ENCODE measurements at places on chromosomes 4 and X.

GRCh38 chrX:10574663-10575062, 45.7 kb downstream of the MID1 start:
- DNase-seq: no peak

- no peak for DNase-seq
These were observed 5.5 kb upstream of the IL15 start for GRCh38 chr4:141630854-141631253.

- no peak for DNase-seq
These were observed 128.2 kb downstream of the CPEB2 start for GRCh38 chr4:15130441-15130840.

- DNase-seq: no peak
These were observed 508.7 kb upstream of the HTR2C start for GRCh38 chrX:114075073-114075673.

DNA sequence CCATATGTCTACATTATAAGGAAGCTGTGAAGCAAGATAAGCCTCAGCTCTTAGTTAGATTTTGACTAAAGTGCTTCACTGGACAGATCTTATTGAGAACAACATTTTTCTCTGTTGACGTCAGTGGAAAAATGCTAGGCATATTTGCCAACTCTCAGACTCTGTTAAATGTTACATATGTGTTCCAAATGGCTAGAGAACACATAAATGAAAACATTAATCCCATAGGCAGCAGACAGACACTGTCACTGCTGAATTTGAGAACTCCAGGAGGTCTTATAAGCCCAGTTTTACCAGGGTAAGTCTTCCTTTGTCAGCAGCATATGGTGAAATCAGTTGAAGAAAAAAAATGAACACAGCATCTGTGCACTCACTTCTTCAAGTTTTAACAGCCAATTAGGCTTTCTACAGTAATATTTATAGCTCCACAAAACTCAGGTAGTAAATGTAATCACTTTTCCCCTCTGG, 186.9 kb downstream of the CAMK2D start:
- DNase-seq: no peak

DNA sequence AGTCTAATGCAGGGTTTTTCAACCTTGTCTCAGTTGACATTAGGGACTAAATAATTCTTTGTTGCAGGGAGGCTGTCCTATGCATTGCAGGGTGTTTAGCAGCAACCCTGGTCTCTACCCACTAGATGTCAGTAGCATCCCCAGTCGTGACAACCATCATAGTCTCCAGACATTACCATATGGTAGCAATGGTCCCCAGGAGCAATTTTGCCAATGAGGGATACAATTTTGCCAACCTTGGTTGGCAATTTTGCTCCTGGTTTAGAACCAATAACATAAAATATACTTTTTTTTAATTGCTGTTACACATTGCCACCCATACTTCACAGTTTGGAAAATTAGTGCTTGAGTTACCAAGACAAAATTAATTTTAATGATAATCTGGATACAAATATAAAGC, 6.0 kb downstream of the EREG start:
- DNase-seq: peak; percentile 42

DNA sequence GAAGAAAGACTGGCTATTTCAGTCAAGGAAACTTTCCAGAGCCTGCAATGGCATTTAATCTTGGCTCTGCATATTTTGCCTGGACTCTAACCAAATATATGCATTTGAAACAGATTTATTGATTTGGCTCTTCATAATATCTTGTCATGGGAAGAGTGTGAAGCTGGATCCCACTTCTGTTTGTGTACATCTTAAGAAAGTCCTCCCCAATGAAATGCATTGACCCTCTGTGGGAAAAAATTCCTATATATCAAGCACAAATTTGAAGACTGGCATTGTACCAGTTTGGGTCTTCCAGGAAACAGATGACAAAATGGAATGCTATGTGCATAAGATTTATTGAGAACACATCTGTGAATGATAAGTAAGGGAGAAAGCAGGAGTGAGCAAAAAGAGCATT, 897.3 kb upstream of the TENM3 start:
- no peak for DNase-seq

- no peak for DNase-seq
These were observed 94.1 kb upstream of the MID1 start for GRCh38 chrX:10714531-10714930.

- no peak for DNase-seq
These were observed 17.5 kb downstream of the SLC7A11 start for GRCh38 chr4:138224614-138225013.

All from Daoy (cell line).